Fibroblast of skin of right quadriceps (primary cell): ENCODE measurements at places on chromosomes 4 and X.

DNA sequence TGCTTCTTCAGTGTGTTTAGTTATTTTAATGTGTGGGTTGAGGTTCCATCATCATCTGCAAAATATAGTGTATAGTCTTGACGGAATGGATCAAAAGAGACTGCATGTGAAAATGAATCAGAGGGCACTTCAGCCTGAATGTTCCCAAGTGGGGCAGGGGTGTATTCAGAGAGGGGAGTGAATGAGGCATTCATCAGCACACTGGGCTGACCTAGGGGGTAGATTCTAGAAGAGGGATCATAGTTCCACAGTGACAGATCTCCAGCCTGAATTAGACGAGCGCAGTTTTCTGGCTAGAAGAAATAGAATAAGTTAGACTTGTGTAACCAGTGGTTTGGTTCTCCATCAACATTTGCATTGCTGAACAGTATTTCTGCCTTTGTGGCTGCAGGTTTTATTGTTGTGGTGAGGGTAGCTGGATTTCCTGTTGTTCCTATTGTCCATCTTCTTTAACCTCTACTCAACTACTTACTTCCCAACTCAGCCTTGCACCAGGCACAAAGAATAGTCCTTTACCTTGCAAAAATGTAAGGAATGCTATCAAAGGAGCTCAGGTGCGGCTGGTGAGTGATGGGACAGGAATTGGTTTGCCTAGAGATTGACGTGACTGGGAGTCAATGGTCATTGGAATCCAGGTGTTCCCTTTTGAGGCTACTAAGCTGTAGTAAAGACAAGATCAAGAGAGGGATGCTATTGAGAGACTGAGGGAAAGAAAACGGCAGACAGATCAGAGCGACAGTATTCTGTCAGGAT lies 50.9 kb downstream of the NAP1L5 start:
- no peak for DNase-seq

DNA sequence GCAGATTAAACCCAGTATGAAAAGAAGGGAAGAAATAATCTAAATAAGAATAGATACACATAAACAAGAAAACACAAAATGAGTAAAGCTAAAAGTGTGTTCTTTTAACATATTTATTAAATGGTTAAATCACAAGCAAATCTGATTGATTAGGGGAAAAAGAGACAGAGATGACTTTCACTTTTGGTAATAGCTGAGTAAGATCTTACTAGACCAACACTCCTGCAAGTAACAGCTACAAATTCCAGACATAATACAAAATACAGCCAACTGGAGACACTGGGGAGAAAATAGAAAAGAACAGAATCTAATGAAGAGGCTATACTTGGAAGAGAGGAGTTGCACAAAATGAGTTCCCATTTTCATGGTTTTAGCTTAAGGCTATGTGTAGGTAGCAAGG lies 33.5 kb downstream of the OR13H1 start:
- no peak for DNase-seq

- peak; percentile 25 for DNase-seq
These were observed 754.3 kb upstream of the MAGEB2 start for GRCh38 chrX:29461039-29461438.

DNA sequence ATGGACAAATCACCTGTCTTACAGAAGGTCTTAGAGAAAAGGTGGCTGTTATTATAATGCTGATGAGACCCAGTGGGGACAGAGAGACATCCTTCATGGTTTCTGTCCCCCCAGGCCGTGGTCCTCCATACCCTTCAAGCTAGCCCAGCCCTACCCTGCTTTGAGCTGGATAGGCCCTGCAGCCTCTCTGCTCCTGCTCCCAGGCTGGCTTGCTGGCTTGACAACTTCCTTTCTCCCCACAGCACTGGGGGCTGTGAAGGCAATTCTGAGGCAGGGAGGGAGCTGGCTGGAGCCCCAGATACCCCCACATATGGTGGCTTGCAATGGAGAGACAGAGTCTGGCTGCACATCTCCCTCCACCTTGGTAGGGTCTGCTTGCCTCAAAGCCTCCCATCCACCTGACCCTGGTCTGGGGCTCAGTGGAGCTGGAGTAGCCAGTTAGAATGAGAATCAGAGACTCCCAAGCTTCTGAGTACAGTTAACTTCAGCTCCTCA lies 118.2 kb downstream of the PJA1 start:
- DNase-seq = no peak

DNA sequence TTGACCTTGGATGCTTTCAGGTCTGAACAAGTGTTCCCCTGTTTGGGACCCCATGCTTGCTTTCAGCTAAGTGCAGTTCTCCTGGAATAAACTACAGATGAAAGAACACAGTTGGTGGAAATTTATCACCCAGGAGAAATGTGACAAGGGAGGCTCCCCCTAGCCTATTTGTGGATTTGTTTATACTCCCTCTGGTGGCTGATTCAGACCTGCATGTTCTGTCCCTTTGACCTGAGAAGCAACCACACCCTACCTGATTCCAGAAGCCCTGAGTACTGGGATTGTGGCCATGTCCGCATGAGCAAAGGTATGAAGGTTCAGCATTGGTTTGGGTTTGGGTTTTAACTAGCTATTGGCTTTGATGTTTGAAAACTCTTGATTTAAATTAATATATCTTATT lies 440.9 kb downstream of the MID1IP1 start:
- DNase-seq = no peak

- peak; percentile 9 for DNase-seq
These were observed 30.2 kb upstream of the NKX6-1 start for GRCh38 chr4:84529169-84529751.

DNA sequence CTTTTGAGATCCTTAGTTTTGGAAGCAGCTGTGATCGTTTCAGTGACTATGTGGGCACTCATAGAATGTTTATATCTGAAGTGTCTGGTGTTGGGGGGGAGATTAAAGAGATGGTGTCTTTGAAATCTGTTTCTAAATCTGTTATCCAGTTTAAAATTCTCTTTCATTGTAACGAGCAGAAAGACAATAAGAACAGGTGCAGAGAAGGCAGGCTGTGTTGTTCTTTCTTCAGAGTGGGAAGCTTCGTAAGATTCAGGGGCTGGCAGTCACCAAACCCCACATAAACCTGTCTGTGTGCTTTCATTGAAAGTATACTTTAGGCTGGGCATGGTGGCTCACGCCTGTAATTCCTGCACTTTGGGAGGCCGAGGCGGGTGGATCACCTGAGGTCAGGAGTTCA lies 16.3 kb upstream of the DHRSX start:
- no peak for DNase-seq

- DNase-seq = peak; percentile 53
These were observed 21.9 kb downstream of the PTTG2 start for GRCh38 chr4:37981844-37982720.

DNA sequence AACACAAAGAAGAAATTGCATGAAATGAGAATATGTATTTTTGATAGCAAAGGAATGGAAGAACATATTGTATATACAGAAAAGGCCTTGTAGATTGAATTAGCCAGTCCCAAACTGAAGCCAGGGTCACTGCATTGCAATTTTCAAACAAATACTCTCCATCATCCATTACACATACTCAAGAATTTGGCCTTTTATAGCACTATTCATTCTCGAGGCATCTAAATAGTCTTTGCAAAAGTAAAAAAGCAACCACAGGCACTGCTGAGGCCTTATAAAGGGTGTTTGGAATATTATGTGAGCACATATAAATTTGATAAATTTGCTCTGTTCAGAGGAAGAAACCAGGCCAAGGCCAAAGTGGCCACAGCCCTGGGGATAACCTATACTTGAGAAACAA lies 123.0 kb downstream of the ZNF827 start:
- DNase-seq = peak; percentile 22

DNA sequence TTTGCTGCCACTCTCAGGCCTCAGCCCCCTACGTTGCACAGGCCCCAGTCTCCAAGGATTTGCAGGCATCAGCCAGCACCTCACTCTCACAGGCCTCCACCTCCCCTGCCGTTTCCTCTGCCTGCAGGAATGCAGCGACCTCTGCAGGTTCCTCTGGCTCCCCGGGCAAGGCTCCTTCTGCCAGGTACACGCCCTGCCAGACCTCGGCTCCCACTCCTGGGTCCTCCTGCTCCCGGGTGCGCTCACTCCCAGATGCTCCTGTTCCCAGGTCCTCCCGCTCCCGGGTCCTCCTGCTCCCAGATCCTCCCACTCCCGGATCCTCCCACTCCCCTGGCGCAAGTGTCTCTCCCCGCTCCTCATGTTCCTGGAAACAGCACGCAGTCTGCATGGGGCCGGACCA lies 144.4 kb upstream of the RADX start:
- no peak for DNase-seq

DNA sequence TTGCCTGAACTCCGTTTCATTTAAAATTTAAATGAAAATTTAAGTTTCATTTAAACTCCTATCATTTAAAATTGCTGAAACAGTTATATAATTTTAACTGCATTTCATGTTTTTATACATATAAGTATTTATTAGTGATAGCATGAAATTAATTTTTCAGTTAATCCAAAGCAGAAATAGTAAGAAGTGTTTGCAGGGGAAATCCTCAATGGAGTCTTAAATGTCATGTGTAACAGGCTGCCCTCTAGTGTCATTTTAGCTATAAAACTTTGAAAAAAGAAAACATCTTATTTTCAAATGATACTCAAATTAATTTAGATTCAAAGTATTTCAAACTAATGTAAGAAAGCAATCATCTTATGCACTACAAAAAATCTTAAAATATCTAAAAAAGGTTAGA lies 27.2 kb downstream of the TAPT1 start:
- peak; percentile 20 for DNase-seq

- DNase-seq = no peak
These were observed 84.5 kb downstream of the AASDH start for GRCh38 chr4:56302760-56303159.

DNA sequence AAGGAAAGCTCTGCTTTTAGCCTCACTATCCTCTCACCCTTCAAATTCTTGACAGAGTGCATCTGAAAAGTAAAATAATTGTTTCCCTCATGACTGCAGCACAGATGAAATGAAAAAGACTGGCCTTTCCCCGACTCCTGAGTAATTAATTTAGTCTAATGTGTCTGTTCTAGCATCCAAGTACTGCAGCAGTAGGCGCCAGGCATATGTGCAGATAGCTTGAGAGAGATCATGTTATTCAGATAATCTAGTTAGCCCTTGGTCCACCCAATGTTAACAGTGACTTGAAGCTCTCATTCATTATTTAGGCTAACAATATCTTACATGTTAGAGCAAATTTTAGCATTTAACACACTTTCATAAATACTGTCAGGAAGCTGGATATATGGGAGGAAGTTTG lies 54.0 kb downstream of the MAP9 start:
- DNase-seq = no peak

GRCh38 chr4:150782311-150782710 lies 200.4 kb downstream of the MAB21L2 start:
- peak; percentile 26 for DNase-seq

GRCh38 chr4:1749826-1750225 lies 28.5 kb downstream of the TACC3 start:
- DNase-seq = no peak

DNA sequence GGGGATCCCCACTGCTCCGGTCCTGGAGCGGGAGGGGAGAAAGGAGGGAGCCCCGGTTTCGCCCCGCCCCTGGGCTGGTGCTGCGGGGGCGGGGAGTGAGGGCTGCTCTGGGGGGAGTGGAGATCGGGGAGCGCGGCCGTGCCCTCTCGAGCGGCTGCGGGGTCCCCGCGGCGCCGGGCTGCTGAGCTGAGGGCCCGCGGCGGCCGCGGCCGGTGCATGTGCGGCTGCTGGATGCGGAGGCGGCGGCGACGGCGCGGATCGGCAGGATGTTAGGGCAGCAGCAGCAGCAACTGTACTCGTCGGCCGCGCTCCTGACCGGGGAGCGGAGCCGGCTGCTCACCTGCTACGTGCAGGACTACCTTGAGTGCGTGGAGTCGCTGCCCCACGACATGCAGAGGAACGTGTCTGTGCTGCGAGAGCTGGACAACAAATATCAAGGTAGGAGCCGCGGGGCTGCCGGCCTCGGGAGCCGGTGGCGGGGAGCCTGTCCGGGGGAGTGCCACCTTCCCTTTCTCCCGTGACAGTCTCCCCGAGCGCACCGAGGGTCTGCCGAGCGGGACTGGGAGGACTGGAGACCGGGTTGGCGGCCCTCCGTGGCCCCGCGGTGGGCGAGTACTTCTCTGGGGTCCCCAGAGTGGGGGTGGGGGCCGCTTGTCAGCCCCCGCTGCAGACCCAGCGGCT lies at the start of gene ING2:
Gene ING2 (plus strand): TSS at position 129 of the 681 bp plus-strand sequence. CDS start 138 bp downstream, at position 267.
- DNase-seq = no peak

DNA sequence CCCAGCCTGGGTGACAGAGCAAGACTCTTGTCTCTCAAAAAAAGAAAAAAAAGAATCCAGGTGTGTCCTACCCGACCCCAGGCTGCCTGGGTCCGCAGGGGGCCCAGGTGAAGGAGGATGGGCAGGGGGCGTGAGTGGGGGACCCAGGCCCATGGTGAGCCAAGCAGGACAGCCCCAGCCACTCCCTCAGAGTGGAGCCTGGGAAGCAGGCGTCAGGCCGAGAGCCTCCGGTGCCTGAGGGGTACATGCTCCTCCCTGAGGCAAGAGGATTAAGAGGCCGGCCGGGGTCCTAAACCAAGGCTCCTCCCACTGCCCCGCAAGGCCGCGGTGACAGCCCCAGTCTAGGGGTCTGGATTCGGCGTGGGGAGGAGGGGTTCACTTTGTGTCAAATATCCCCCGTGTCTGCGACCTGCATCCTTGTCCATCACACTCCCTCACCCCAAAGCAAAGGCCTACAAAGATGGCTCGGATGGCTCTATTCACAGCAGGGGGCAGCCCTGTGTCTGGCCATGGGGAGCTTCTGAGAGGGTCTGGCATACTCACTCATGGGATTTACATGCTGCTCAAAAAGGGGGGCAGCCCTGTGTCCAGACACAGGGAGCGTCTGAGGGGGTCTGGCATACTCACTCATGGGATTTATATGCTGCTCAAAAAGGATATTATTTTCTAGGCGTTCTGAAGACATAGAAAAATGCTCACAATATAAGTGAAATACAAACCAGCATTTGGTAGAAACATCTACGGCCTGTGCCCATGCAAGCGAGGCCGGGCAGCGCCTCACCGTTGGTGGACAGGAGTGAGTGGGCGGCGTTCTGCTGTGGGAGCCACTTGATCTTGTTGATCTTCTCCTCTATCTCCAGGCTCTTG lies 94.6 kb downstream of the PPP2R2C start:
- DNase-seq = no peak

GRCh38 chrX:111008126-111008525 lies 87.9 kb upstream of the PAK3 start:
- no peak for DNase-seq

- no peak for DNase-seq
These were observed 48.1 kb upstream of the FAM9C start for GRCh38 chrX:13092455-13092941.
